ENCODE measurements at places on chromosomes 13 and 19. TPM values are rescaled to one million over a fixed set of nuclear protein-coding genes. Genes with fewer than 3 reads are reported as not detected.

DNA sequence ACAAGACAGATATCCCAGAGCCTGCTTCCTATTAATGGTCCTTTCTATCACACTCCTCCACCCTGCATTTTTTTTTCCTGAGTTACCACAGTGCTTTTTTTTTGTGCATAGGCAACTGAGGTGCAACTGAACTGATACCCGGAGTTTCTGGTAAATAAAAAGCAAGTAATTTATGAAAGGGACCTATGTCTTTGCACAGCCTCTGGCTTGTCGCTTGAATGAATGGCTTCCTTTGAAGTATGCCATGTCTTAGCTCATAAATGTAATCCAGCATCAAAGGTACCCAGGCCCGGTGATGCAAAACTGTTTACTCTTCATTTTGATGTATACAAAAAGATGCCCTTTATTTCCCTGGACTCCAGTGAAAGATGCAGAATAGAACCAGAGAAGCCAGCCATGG lies 31.8 kb downstream of the GSX1 start:
- DNase-seq = no peak

- no peak for DNase-seq
Measured at GRCh38 chr19:55354698-55355212, at the start of gene COX6B2. TSS of gene COX6B2 (minus strand) at chr19:55354719. CDS start at chr19:55354521, 198 bp downstream.

DNA sequence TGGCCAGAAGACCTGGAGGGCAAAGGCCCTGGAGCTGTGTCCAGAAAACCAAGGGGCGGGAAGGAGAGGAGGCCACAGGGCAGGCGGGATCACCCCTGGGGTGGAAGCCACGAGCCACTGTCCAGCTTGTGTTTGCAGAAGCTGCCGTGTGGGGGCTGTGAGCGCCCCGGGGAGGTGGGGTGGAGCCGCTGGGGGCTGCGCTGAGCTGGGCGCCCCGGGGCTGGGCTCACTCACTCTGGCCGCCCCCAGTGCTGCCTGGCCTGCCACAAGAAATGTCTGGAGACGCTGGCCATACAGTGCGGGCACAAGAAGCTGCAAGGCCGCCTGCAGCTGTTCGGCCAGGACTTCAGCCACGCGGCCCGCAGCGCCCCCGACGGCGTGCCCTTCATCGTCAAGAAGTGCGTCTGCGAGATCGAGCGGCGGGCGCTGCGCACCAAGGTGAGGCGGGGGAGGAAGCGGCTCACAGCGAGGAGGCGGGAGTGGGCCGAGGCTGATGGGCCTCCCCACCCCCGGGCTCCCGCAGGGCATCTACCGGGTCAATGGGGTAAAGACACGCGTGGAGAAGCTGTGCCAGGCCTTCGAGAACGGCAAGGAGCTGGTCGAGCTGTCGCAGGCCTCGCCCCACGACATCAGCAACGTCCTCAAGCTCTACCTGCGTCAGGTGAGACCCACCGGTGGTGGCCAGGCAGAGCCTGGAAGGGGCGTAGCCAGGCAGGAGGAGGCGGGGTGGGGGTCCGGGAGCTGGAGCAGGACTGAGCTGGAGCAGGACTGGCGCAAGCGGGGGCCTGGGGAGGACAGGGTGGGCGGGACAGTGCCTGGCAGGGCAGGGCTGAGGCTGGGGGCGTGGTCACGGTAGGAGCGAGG lies 13.6 kb downstream of the POLR2E start:
- no peak for DNase-seq

- no peak for DNase-seq
Measured at GRCh38 chr13:109707044-109707741, 79.2 kb downstream of the IRS2 start.

- no peak for DNase-seq
Measured at GRCh38 chr13:98619556-98619955, 42.6 kb upstream of the STK24 start.

DNA sequence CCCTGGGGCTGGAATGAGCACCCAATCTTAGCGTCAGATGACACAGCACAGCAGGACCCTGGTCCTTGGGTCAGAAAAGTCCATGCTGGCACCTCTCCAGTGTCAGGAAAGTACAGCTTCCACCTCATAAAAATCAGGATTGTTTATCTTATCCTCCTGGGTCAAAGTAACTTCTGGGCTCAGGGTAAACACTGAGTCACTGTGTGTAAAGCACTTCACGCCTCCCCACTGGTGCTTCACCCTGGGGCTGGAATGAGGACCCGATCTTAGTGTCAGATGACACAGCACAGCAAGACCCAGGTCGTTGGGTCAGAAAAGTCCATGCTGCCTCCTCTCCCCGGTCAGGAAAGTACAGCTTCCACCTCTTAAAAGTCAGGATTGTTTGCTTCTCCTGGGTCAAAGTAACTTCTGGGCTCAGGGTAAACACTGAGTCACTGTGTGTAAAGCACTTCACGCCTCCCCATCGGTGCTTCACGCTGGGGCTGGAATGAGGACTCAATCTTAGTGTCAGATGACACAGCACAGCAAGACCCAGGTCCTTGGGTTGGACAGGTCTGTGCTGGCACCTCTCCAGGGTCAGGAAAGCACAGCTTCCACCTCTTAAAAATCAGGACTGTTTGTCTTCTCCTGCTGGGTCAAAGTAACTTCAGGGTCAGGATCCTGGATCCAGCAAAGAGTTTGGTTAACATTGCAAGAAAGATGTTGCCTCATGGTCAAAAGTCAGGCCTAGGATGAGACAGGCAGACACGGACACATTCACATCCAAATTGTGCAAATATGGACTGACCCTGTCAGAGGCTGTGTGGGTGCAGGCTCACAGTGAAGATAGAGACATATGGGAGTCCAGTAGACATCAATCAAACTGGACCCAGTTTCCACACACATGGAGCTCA lies 39.2 kb upstream of the CYP2A7 start:
- no peak for DNase-seq

DNA sequence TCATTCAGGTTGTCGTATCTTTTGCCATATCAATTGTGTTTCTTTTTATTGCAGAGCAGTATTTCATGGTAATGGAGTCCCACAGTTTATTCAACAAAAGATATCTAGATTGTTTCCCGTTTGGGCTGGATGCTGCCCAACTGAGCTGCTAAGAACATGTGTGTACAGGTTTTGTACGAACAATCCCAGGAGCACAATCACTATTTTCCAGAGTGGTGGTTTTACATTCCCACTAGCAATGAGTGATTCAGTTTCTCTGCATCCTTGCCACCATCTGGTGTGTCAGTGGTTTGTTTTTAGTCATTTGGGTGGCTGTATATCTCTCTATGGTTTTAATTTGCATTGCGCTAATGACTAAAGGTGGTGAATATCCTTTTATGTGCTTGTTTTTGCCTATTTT lies 52.7 kb upstream of the ZDHHC20 start:
- no peak for DNase-seq

- DNase-seq = no peak
Measured at GRCh38 chr19:29812080-29812880, 489 bp downstream of the CCNE1 start.

DNA sequence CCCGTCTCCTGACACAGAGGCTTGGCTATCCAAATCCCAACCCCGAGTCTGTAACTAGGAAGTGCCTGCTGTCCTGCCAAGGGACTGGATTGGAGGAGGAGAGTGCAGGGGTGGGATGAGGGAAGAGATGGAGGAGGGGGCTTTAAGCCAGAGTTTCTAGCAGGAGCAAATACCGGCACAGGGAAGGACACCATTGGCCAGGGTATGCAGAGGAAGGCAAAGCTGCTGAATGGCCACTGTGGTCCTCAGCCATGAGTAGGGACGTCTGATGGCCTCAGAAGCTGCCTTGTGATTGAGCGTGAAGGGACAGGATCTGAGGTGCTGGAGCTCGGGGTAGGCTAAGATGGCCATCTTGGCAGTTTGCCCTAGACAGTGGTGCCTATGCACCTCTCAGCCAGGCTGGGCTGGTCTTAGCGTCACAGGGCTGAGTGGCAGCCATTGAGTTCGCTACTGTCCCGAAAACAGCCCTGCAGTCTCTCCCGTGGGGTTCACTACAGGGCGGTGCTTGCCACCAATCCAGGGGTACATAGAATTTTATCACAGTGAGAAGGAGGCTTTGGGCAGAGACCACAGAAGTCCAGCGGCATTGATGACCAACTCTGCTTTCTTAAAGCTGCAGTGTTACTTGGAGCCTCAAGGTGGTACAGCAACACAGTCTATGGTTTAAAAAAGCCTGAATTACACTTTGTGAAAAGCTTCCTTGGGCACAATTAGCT lies 61.8 kb downstream of the AKAP11 start:
- DNase-seq = no peak

- peak; percentile 93 for DNase-seq
Measured at GRCh38 chr13:112606109-112607001, 18.4 kb upstream of the TUBGCP3 start.

GRCh38 chr13:87356314-87356713 lies 314.9 kb upstream of the SLITRK5 start:
- DNase-seq = no peak

DNA sequence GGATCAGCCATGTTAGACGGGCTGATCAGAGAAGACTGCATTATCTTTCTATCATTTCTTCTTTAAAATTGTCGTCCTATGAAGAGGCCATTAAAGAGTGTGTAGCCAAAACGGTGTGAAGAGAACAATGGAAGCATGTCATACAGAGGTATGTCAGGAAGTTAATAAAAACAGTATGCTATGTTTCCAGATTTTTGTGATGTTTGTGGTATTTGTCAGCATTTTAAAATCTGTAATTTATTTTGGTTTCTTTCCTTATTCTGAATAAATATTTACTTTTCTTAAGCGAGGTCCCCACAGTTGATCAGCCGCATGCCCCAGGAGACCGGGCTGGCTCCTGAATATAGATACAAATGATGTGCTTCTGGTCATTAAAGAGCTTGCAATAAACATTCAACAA lies 142.9 kb upstream of the SERP2 start:
- no peak for DNase-seq

DNA sequence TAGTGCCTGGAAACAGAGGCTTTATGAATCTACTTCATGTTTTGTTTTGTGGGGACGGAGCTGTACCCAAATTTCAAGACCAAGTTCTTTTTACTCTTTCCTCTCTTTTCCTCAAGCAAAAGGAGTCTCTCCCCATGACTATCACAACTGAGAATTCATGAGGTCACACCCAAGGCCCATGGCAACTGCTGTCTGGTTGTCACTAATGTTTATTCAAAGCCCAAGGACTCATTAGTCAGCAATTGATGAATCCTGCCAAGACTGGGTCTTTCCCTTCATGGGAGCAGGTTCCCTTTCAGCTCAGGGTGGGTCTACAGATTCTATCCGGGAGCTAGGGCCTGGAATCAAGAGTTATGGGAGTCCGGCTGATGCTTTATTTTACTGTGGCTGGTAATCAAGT lies 441.5 kb upstream of the PCDH20 start:
- no peak for DNase-seq

- no peak for DNase-seq
Measured at GRCh38 chr13:48678316-48678715, 24.6 kb downstream of the CYSLTR2 start.

DNA sequence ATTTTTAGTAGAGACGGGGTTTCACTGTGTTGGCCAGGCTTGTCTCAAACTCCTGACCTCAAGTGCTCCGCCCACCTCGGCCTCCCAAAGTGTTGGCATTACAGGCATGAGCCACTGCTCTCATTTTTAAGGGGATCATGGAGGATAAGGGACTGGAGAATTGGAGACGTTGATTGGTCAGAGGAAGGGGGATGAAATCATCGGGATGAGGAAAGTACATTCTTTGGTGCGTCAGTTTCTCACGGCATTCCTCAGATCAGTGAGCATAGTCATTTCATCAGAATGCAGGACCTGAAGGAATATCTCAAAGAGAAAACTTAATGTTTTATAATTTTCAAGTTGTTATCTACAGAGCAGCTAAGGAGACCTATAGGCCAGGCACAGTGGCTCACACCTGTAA lies 14.0 kb downstream of the ZNF114 start:
- DNase-seq = no peak

DNA sequence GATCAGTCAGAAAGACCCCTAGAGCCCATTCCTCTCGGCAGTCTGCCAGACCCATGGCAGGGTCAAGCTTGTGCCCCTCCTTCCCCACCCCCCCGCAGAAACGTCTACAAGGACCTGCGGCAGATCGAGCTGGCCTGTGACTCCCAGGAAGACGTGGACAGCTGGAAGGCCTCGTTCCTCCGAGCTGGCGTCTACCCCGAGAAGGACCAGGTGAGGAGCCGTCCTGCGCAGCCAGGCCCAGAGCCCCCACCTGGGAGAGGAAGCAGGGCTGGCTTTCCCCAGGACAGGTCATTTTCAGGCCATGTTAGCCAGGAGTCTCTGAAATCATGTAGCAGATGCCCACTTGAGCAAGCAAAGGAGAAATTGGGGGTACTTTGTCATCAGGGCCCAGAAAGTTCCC lies 12.3 kb downstream of the TMED1 start:
- no peak for DNase-seq

Gene APOC4
- not detected for total RNA-seq

Gene ZNF283
- total RNA-seq = 7.5 TPM

Gene MED25
- 35.4 TPM for total RNA-seq

Gene GRK1
- not detected for total RNA-seq

Gene CYP4F2
- not detected for total RNA-seq

Gene OR4F17
- total RNA-seq = not detected

Gene ZAR1L
- not detected for total RNA-seq

Gene CGB2
- total RNA-seq = not detected

Gene C19orf33
- total RNA-seq = 7.9 TPM
